Hematopoietic multipotent progenitor cell treated with erythropoietin and hydrocortisone succinate and interleukin-3 and kit ligand, for 6 days (in vitro differentiated cells): ENCODE measurements at places on chromosomes 1 and 21.

DNA sequence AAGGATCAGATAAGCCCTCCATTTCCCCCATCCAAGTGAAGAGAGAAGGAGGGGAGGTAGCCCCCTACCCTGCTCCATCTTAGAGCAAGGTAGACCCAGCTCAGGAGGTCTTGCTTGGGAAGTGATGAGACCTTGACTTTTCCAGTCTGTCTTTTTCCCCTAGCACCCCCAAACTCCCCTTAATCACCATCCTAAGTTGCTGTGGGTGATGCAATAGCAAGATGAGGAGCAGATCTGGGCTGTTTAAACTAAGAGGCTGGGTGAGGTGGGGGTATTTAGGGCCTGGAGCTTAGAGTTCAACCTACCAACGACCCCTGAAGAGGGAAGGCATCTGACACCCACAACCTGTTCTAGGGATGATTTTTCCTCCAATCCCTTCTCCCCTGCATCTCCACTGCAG lies 1.7 kb downstream of the ATP1A2 start:
- DNase-seq = no peak

GRCh38 chr1:37161171-37161570 lies 126.9 kb upstream of the GRIK3 start:
- no peak for DNase-seq

DNA sequence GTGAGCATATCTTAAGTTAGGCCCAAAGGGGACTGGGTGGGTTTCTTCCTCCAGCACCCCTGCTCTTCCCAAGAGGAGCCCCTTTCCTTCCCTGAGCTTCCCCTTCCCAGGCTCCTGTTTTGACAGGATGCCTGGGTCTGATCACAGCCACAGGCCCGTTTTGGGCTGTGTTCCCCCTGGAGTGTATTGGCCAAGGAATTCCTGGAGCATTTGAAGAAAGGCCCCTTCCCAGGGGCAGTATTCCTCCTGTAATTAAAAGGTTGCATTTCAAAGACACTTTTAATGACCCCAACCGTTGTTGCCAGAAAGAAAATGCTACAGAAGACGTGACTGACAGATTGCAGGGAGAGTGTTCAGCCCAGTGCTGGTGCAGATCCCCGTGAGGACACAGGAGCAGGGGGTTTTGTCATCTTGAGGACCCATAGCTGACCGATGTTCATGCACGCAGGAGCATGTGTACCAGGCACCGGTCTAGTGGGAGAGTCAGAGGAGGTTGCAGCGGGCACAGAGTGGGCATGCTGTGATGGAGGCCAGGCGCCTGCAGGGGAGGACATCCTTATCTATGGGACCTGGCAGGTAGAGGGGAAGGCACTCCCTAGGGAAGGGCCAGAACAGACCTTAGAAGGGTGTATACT lies 19.3 kb upstream of the LBR start:
- no peak for DNase-seq

- peak; percentile 47 for DNase-seq
Measured at GRCh38 chr1:150366416-150367296, 2.7 kb downstream of the RPRD2 start.

DNA sequence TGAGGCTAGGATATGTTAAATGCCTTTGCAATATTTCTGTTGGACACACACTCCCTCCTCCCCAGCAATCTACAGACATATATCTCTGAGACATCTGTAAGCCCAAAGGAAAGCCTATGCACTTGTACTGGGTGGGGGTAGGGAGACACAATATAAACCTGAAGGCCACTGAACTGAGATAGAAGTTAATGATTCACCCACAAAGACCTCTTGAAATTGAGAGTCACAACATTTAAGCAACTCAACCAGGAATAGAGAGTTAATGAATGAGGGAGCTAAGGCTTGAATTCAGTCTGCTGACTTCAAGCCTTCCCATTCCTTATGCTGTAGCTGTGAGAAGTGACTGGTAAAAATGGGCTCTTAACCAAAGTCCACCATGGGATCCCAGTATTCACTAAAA lies 5.0 kb downstream of the OR10J1 start:
- no peak for DNase-seq

GRCh38 chr1:38392861-38393260 lies 346.3 kb upstream of the POU3F1 start:
- DNase-seq = peak; percentile 4

GRCh38 chr1:160748181-160748877 lies 9.3 kb downstream of the SLAMF7 start:
- peak; percentile 33 for DNase-seq

GRCh38 chr1:232188318-232188717 lies 441.6 kb downstream of the SIPA1L2 start:
- DNase-seq = no peak

- no peak for DNase-seq
Measured at GRCh38 chr1:59761443-59761842, 53.3 kb upstream of the HOOK1 start.

DNA sequence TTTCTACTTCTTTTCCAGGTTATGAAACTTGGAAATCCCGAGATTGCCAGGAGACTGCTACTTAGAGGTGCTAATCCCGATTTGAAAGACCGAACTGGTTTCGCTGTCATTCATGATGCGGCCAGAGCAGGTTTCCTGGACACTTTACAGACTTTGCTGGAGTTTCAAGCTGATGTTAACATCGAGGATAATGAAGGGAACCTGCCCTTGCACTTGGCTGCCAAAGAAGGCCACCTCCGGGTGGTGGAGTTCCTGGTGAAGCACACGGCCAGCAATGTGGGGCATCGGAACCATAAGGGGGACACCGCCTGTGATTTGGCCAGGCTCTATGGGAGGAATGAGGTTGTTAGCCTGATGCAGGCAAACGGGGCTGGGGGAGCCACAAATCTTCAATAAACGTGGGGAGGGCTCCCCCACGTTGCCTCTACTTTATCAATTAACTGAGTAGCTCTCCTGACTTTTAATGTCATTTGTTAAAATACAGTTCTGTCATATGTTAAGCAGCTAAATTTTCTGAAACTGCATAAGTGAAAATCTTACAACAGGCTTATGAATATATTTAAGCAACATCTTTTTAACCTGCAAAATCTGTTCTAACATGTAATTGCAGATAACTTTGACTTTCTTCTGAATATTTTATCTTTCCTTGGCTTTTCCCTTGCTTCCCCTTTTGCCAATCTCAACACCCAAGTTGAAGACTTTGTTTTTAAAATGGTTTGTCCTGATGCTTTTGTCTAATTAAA lies 4.0 kb downstream of the CDKN2C start:
- no peak for DNase-seq

DNA sequence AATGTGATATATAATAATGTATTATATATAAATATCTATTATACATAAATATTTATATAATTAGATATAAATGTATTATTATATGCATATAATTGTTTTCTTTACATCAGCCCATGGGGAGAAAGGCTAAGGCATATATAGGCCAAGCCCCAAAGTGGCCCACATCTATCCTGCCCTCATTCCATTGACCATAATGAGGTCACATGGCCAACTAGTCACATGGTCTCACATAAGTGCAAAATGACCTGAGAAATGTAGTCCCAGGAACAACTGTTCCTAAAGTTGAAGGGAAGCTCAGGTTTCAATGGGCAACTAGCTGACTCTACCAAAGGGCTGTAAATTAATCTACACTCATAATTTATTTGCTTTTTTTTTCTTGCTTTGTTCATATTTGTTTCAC lies 14.5 kb upstream of the CCDC185 start:
- no peak for DNase-seq

DNA sequence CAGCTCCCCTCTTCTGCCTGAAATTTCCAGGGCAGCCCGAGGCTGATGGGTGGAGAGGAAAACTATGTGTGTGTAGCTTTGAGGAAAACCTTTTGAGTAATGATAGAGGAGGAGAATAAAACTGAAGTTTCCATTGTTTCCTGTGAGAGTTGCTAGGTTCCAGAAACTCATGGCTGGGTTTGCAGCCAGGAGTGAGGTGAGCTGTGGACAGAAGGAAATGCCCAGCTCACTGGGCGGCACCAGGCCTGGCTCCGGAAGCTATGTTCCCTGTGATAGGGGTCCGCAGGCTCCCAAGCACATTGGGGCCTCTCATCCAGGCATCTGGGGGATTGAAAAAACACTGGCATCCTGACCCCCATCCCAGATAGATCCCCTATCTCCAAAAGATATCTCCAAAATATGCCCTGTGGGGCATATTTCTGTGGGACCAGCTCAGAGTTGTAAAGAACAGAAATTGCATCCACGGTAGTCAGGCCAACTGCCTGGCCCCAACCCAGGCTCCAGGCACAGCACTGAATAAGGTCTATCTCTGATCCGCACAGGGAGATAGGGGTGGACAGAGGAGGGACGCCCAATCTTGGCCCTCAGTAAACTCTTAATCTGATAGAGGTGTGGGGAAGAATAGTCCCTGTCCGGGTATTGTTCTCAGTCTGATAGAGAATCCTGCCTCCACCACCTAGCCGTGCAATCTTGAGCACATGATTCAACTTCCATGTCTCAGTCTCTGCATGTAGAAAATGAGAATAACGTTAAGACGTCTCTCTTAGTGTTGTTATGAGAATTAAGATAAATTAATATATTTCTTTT lies 1.8 kb upstream of the HSPG2 start:
- DNase-seq = no peak

DNA sequence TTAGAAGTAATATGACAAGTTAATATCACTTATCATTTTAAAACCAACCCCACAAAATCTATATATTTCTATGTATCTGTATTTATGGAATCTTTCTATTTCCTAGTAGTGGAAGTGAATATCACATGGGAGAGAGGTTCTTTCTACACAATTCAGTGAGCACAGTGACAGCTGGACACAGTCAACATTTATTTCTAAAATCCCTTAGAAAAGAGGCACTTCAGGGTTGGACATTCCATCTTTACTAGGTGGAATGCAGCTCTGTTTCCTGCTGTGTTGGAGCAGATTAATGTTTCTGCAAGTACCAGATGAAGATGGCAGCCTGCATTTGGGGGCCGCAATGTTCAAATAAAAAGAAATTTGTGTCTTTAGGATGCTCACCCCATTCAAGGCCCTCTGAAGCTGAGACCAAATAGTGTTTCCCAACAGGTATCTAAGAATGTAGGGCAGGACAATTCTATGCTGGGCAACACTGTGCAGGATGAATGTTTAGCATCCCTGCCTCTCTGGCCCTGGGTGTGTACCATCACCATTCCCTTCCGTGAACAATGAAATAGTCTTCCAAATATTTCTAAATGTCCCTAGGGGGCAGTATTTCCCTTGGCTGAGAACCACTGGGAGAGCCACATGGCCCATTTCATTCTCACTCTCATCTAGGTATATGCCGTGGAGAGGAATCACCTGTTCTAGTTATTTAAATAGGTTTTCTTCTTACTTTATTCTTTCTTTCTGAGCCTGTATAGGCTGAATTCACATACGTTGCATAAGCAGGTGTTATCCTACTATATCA lies 394.8 kb downstream of the PRDM2 start:
- DNase-seq = peak; percentile 41

GRCh38 chr21:30953605-30954004 lies 72.2 kb upstream of the KRTAP11-1 start:
- no peak for DNase-seq

GRCh38 chr1:158398818-158399514 lies at the start of gene OR10T2:
TSS of gene OR10T2 (minus strand) at chr1:158399466. CDS start at chr1:158399466, 0 bp downstream.
- no peak for DNase-seq

GRCh38 chr21:27831816-27832569 lies 865.1 kb upstream of the ADAMTS5 start:
- DNase-seq = no peak

GRCh38 chr1:186152620-186153239 lies 222.3 kb downstream of the TPR start:
- no peak for DNase-seq

DNA sequence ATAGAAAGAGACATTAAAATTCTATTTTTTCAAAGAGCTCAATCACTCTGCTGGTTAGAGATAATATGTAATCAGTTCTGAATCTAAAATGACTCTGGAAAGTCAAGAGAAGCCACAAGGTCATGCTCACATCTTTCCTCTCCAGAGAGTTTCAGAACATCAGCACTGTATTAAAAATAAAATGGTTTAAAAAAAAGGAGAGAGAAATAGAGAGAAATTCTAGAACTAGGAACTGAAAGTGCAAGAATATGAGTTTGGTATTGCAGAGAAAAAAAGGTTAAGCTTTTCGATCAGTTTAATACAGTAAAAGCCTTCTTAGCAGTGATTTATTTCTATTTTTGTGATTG lies 44.0 kb upstream of the DIPK1A start:
- DNase-seq = no peak

DNA sequence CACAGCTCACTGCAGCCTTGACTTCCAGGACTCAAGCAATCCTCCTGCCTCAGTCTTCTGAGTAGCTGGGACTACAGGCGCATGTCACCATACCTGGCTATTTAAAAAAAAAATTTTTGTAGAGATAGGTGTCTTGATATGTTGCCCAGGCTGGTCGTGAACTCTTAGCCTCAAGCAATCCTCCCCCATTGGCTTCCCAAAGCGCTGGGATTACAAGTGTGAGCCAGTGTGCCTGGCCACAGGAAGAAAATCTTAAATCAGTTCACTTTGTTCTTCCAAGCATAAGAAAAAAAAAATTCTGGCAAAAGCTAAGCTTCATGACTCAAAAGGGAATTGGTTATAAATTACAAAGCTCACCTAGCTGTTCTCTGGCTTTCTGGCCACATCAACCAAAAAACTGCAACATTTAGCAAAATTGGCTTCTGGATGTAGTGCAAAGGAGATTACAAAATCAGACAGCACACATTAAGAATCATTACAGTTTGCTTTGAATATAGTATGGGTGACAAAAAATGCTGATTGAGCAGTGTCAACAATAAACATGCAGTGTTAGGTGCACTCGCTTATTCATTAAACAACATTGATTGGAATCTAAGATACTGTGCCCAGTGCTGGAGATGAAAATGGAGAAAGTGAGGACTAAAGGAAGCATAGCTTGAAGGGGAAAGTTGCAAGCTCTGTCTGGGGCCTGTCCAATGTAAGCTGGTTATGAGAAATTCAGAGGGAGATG lies 76.7 kb downstream of the KCTD3 start:
- DNase-seq = no peak

DNA sequence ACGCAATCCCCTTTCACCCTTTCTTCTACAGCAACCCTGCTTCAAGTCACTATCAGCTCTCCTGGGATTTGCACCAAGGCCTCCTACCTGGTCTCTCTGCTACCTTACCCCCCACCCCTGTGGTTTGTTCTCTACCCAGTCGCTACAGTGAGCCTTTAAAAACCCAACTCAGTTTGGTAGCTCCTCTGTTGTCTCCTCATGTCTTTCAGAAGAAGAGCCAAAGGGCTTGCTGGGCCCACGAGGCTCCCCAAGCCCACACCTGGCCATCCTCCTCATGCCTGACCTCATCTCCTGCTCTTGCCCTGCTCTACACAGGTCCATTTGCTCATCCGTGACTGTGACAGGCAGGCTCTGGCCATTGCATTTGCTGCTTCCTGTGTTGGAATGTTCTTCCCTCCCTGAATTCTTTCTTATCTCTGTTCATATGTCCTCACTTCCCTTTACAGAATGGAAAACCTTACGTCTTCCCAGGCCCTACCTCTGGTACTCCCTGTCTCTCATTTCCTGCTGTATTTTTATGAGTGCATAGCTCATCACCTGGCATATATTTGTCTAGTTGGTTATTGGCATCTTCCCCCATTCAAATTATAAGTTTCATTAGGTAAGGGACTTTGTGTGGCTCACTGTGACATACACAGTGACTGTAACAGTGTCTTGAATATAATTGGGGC lies 3.3 kb downstream of the RGS16 start:
- DNase-seq = no peak
